HL-60 (cell line): ENCODE measurements at places on chromosomes 13 and 19.

- DNase-seq, result no peak
These were observed 3.6 kb downstream of the ZIC5 start for GRCh38 chr13:99967869-99968520.

GRCh38 chr19:2790557-2791271, 5.4 kb downstream of the THOP1 start:
- no peak for DNase-seq

DNA sequence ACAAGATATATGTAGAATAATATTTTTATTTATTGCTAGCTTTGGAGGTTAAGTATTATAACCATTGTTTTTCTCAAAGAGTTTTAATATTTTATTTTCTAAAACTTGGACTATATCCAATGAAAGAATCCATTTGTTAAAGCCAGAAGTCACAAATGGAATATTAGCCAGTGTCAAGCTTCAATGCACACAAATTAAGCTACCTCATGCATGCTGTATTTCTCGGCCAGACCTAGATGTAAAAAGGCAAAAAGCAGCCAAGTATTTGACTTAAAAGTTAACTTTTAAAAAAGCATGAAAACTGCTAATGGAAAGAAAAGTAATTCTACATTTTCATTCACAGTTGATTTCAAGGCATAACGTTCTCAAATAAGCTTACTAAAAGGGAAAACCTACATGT, 160.0 kb upstream of the ATXN8OS start:
- DNase-seq, result no peak

DNA sequence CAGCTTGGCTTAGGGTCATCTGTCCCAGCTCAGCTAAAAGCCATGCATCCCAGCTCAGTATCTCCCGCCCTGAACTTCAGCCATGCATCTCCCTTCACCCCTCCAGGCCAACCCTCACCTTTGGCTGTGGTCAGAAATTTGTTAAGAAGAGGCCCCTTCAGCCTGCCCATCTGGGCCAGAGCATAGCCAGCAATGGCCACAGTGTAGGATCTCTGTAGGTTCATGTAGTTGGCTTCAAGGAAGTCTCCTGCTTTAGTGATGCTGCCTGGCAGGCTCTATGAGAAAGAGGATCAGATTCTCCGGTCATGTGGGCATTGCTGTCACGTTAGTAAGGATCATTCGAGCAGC, 16.6 kb upstream of the TNFSF14 start:
- DNase-seq, result no peak

DNA sequence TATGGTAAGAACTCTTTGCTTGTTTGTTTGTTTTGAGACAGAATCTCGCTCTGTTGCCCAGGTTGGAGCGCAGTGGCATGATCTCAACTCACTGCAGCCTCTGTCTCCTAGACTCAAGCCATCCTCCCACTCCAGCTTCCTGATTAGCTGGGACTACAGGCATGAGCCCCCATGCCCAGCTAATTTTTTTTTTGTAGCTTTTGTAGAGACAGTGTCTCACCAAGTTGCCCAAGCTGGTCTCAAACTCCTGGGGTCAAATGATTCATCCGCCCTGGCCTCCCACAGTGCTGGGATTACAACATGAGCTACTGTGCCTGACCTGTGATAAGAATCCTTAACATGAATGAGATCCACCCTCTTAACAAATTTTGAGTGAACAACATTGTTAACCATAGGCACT, 183.9 kb upstream of the TSHZ3 start:
- DNase-seq, result no peak

GRCh38 chr13:83325125-83325853, 557.0 kb downstream of the SLITRK1 start:
- no peak for DNase-seq

- no peak for DNase-seq
These were observed 4.6 kb downstream of the SIX5 start for GRCh38 chr19:45764475-45764874.

- DNase-seq, result no peak
These were observed 7.9 kb upstream of the ZIM3 start for GRCh38 chr19:57152921-57153320.

DNA sequence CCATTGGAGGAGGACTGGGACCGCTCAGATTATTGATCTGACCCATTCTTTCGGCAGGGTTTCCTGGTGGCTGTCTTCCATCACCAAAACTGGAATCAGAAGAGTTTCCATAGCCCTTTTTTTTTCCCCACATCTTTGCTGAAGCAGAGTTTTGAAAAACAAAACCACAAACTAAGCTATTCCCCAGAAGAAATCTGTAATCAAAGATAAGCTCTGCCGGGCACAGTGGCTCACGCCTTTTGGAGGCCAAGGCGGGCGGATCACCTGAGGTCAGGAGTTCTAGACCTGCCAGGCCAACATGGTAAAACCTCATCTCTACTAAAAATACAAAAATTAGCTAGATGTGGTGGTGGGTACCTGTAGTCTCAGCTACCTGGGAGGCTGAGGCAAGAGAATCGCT, 4.2 kb upstream of the ICAM1 start:
- DNase-seq, result no peak

GRCh38 chr13:109547942-109548341, 238.4 kb downstream of the IRS2 start:
- DNase-seq, result no peak

- DNase-seq, result no peak
These were observed 26.4 kb downstream of the MAP2K2 start for GRCh38 chr19:4097501-4097900.

- no peak for DNase-seq
These were observed 121.9 kb downstream of the DLEU7 start for GRCh38 chr13:50721672-50721992.

DNA sequence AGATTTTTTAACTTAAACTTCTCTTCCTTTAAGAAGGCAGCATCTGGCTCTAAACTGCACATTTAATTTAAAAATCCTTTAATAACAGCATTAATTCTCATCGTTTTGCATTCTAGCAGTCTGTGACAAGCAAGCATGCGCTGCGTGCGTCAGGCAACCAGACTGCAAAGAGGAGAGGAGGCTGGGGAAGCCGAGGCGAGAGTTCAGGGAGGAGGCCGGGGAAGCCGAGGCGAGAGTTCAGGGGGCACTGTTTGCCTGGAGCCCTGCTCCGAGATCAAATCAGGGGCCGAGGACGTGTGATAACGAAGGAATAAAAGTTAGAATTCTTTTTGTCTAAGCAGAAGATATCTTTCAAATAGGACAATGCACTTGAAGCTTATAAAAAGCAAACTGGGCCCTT, 435.7 kb downstream of the EFNB2 start:
- DNase-seq, result no peak

GRCh38 chr13:108360139-108360538, 90.6 kb downstream of the TNFSF13B start:
- DNase-seq, result no peak

DNA sequence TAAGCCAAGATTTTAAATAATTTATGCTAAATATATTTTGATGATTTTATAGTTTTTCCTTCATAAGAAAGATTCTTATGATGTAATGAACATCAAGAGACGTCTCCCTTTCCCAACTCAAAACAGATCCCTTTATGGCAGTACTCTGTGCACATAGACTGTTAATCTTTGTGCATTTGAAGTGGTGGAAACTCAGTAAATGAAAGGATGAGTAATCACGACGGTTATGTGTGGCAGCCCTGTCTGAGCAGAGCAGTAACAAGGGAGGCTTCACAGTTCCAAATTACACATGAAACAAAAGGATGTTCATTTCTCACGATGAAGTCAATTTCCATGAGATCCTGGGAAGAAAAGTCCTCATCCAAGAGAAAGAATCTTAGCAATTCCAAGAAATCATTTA, 498.1 kb downstream of the KLF5 start:
- DNase-seq, result no peak

GRCh38 chr19:12946731-12947496, 1.3 kb downstream of the RAD23A start:
- no peak for DNase-seq

- DNase-seq, result no peak
These were observed 5.7 kb downstream of the OPA3 start for GRCh38 chr19:45578861-45579260.

DNA sequence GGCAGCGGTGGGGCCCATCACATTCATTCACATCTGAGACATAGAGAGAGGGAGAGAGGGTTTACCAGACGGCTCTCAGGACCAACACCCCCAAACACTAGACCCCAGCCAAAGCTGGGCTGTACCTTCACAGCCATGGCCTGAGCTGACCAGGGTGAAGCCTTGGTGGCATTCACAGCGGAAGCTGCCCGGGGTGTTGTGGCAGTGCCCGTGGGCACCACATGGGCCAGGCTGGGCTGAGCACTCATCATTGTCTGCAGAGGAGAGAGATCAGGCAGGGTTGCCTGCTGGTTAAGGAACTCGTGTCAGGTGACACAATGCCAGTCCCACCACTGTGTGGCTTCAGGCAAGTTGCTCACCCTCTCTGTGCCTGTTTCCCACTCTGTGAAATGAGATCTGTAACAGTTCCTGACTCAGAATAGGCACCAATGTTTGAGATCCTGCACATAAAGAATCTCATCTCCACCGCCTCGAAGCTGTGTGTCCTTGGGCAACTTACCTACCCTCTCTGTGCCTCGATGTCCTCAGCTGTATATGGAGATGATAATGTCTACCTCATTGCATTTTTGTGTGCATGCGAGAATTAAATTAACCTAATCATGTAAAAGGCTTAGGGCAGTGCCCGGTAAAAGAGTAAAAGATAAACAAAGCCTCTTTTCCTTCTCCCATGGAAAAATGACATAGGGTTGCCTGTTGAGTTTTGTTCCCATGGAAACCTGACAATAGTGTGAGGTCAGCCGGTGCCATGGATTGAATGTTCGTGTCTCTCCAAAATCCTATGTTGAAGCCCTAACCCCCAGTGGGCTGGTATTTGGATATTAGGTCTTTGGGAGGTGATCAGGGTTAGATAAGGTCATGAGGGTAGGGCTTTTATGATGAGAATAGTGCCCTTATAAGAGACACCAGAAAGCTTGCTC, 22.9 kb downstream of the CCL25 start:
- no peak for DNase-seq

DNA sequence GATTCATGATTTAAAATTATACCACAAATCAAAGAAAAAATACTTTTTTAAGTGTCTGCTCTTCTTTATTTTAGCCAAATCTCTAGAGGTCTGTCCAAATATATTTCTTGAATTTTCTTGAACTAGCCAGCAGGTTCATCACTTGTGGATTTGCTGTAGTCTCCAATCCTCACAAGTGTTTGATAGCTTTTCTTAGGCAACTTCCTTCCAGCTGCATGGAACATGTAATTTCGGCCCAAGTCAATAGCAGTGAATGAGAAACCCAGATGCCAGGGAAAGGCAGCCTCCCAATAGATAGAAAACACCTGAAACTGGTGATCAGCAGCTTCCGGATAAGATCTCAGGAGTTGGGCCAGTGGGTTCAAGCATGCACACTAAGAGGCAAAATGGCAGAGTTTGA, 15.6 kb upstream of the RNASEH2B start:
- no peak for DNase-seq

GRCh38 chr13:51739027-51739764, 64.8 kb downstream of the DHRS12 start:
- no peak for DNase-seq

DNA sequence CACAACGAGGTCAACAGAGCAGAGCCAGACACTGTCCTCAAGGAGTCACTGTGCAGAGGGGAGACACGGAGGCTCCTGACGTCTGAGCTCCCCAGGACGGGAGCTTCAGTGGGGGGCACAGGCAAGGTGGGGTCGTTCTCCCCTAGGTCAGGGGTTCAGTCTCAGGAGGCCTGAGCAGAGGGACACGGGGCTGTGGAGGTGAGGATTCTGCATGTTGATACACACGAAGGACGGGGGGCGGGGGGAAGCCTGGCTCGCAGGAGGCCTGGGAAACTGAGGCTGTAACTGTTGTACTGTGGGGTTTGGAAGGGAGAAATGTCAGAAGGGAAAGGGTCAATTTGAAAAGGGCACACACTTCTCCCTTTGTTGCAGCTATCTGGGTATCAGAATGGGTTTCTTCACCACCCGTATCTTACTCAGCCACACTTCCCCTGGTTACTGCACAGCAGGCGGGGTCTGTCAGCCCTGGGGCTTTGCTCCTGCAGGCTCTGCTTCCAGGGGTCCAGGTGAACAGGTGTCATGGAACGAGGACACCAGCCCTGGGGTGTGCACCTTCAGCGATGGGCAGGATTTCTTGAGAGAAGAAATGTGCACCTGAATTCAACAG, 748 bp upstream of the SIGLEC8 start:
- DNase-seq, result peak; percentile 29

GRCh38 chr13:21014502-21015170, 46.8 kb downstream of the LATS2 start:
- no peak for DNase-seq

- no peak for DNase-seq
These were observed 121.5 kb downstream of the LHFPL6 start for GRCh38 chr13:39481491-39481890.

DNA sequence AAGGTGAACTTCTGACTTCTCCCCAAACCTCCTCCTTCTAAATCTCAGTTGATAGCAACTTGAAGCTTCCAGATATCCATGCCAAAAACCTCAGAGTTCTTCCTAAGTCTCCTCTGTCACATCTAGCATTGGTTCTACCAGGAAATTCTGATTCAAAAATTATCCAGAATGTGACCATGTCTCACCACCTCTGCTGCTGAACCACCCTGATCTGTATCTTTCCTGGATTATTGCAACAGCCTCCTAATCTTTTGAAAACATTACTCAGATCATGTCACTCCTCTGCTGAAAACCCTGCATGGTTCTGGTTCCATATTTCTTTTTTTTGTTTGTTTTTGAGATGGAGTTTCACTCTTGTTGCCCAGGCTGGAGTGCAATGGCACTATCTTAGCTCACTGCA, 78.7 kb upstream of the TNFSF11 start:
- no peak for DNase-seq

DNA sequence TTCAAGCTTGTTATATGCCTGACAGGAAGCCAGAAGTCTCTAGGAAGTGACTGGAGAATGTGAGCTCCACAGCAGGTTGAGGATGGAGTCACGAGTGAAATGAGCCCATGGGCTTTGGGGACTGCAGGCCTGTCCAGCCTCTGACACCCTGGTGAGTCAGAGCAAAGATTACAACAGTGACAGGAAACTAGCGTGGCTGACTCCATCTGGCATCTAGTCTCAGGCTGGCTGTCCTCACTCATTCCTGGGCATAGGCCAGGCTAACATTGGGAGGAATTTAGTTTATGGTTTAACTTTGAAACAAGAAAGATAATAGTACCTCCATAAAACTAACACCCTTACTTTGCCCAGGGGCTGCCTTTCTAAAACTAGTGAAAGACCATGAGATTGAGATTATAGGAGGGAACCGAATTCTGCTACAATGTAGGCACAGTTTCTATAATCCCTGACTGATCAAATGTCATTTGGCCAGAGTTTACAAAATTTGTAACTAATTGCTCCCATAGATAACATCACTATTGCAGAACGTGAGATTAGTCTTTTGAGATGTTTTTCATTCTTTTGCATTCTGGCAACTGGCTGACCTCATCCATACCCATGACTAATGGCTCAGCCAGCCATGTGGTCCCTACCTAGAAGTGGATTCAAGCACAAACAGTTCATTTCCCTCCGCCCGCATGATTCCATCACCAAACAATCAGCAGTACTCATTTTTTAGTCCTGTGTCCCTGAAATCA, 28.4 kb downstream of the PSG1 start:
- no peak for DNase-seq

- no peak for DNase-seq
These were observed 113.0 kb upstream of the ZNF507 start for GRCh38 chr19:32232449-32232848.
